Fibroblast of gingiva (primary cell): ENCODE measurements at places on chromosomes 1 and 21.

- DNase-seq = no peak
Observed at GRCh38 chr1:159443066-159443750, 3.7 kb downstream of the OR10J1 start.

- no peak for DNase-seq
Observed at GRCh38 chr1:151158326-151158725, 1.9 kb downstream of the TNFAIP8L2 start.

GRCh38 chr1:16920951-16921350 is 780 bp upstream of the CROCC start:
- DNase-seq = no peak

GRCh38 chr1:14677292-14677971 is 78.9 kb downstream of the KAZN start:
- DNase-seq = no peak

DNA sequence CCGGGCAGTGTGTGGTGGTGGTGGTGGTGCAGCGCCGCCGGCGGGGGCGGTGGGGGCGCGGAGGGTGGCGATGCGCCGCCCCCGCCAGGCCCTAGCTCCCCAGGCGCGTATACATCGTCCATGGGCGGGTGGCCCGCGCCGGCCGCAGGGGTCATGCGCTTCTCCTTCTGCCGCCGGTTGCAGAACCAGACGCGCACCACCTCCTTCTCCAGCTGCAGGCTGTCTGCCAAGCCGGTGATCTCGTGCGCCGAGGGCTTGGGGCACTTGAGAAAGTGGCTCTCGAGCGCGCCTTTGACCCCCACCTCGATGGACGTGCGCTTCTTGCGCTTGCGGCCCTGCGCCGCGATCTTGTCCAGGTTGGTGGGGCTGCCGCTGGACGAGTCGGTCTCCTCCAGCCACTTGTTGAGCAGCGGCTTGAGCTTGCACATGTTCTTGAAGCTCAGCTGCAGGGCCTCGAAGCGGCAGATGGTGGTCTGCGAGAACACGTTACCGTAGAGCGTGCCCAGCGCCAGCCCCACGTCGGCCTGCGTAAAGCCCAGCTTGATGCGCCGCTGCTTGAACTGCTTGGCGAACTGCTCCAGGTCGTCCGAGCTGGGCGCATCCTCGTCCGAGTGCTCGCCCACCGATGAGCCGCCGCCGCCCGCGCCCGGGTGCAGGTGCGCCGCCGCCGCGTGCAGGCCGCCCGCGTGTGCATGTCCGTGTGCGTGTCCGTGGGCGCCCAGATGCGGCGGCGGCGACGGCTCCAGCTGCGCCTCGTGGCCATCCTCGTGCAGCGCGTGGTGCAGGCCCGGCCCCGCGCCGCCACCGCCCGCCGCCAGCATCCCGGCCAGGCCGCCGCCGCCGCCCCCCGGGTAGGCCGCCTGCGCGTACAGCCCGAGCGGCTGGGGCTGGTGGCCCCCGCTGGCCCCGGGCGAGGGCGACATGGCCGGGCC is 926 bp downstream of the POU3F1 start:
- DNase-seq = no peak

- no peak for DNase-seq
Observed at GRCh38 chr1:103337779-103338178, 187.7 kb upstream of the RNPC3 start.

GRCh38 chr1:236039740-236040685 is 24.9 kb downstream of the NID1 start:
- DNase-seq = peak; percentile 90

- no peak for DNase-seq
Observed at GRCh38 chr1:206835186-206835585, 30.2 kb upstream of the IL20 start.

DNA sequence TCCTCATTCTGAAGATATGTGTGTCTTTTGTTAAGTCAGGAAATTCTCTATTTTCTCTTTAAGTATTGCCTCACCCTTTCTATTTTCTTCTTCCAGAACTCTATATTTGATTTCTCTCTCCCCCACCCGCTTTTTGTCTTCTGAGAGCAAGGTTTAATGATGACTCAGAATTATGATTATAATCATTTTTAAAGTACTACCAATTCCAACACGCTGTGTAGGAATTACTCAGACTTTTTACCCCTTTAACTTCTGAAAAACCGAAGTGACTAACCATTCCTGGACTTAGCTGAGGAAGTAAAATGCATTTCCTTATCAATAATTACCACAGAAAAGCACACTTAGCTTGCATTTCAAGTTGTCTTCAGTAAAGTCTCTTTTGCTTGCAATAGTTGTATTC is 20.8 kb upstream of the SCYL3 start:
- peak; percentile 31 for DNase-seq

- DNase-seq = no peak
Observed at GRCh38 chr1:41428738-41429640, 55.5 kb downstream of the EDN2 start.

DNA sequence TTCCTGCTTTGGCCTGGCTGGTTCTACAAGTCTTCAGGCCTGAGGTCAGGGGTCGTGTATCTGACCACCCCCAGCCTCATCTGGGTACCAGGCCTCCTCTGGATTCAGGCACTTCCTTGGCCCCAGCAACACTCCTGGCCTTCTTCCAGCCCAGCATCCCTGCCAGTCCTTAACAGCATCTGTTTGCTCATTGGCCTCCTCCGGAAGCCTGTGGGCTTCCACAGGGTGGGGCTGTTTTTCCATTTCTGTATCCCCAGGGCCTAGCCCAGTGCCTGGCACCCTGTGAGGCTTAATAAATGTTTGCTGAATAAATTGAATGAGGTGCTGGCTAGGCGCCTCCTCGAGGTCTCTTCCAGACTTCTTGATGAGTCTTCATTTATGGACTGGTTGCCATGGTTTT is 21.5 kb upstream of the GPR37L1 start:
- no peak for DNase-seq
